ENCODE measurements at places on chromosomes 7 and 10. TPM values are rescaled to one million over a fixed set of nuclear protein-coding genes. Genes with fewer than 3 reads are reported as not detected.

Gene SMKR1
- 6.1 TPM for total RNA-seq

Gene NKX6-2
- not detected for total RNA-seq

Gene VKORC1L1
- 18.7 TPM for total RNA-seq

DNA sequence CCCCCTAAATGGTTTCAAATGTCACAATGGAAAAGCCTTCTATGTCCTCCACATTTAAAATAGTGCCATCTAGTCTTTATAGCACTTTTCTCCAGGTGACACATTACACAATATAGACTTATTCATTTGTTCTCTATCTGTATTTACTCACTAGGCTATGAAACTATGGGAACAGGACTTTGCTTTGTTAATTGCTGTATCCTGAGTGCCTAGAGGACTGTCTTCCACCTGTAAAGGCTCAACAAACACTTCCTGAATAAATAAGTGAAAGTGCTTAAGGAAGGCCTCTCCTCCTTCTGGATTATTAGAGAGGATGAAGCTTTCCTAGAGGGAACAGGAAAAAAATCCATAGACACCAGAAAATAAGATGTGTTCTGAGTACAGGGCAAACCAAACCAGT, 397.6 kb upstream of the LRRN3 start:
- no peak for DNase-seq

DNA sequence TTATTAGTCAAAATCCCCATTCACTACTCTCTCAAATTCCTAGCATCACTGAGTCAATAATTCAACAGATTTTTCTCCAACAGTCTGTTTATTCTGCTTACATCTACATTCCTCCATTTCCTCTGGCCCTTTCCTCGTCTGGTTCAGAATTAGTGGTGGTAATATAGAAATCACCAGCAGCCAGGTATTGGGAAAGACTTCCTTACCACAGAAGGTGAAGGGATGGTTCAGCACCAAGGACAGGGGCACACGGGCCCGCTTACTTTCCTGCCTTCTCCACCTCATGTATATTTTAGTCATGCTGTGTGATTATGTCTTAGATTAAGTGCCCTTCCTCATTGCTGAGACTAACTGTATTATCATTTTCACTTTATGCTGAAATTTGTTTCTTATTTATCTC, 70.4 kb upstream of the APBB1IP start:
- peak; percentile 1 for DNase-seq

GRCh38 chr10:102800611-102801335, 36.4 kb downstream of the CYP17A1 start:
- DNase-seq, result no peak

DNA sequence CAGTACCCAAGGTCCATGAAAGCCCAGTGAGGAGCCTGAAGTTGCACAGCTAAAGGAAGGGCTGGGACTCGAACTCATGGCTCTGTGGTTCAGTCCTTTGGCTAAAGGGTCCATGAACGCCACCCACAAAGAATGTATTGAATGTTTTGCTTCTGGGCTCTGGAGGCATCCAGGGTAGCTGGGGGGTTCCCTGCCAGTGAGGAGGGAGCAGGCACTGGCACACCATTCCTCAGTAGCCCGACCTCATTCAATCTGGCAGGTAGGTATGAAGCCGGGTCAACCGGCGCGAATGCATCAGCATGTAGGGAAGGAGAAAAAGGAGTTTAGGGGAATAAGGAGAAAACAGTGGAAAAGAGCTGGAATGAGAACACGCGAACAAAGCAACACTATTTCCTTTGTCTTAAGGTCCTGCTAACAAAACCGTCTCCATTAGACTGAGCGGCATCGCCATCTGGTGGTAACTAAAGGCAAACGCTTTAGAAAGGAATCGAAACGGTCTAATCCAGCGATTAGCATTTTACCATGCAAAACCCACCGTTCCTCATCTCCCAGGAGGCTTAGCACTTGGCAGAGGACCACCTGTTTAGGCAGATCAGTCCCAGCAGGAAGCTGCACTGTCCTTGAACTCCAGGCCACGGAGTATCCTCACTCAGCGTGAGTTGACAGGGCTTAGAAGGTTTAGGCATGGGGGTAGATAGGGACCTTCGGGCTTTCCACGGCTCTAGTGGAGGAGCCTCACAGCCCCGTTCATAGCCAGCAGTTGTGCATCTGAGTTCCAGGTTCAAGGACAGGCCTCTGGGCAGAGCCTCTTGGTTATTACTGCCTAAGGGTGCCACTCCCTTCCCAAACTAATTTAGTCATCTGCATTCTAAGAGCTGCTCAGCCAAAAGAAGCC, 122.8 kb downstream of the UBE2H start:
- DNase-seq, result peak; percentile 50
